WTC11 (cell line): ENCODE measurements at places on chromosomes 12 and 14.

DNA sequence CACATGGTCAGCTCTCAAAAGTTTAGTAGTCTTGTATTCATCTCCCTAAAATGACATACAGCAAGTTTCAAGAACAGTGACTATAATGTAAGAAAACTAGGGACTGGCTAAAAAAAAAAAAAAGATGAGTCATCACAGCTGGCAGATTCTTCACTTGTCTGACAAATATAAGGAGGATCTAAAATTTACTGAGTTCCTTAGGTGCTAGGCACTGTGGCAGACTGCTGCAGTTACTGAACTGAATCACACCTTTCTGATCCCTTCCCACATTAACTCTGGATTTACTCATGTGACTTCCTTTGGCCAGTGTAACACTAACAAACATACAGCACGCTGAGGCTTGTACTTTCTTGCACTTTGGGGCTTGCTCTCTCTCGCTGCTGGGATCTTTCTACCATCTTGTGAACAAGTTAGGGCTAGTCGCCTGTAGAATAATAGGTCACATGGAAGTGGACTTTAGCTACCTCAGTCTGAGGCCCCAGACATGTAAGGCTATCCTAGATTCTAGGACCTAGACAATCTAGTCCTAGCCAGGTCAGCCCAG lies 32.1 kb downstream of the BAZ1A start:
- no peak for DNase-seq

DNA sequence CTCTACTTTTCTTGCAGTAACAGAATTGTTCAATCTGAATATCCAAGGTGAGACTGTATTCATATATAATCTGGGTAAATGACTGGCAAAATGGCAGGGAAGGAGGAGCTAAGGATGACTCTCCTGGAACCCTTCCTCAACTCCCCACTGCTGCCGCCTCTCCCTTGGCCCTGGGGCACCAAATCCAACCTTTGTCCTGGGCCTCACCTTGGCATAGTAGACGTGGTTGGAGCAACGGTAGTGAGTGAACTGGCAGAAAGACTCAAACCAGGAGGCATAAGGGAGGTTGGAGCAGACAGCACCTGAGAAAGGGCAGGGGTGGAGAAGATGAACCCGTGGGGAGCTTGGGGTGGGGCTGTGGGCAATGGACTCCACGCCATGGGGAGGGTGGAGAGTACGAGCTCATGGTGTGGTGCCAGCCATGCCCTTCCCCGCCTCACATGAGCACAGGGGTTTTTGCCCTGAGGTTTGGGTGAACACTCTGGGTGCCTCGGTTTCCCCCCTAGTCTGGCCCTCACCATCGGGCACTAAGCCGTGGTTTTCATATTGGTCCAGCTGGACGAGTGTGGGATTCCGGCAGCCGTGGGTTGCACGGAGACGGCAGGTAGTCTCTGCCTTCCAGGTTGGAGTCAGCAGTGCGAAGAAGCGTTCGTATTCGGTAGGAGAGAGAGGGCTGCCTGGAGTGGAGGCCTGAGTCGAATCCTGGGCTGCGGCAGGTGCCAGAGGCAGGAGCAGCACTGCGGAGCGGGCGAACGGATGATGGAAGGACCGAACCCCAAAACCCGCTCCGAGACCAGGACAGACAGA lies 753 bp downstream of the ACRBP start:
- peak; percentile 33 for DNase-seq

DNA sequence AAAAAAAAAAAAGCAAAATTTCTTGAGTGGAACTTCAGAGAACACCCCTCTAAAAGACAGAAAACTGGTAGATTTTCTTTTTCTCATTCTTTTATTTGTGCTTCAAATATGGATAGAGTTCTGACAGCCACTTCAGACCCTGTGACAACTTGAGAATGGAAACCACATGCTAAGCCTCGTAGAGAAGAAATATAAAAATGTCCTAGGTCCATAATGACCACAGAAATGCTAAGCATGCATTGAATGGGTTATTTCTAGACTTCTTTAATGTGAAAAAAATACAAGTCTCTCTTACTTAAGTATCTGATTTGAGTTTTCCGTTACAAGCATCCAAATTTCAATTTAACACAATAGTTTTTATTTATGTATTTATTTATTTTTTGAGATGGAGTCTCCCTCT lies 28.3 kb upstream of the DIO2 start:
- no peak for DNase-seq

DNA sequence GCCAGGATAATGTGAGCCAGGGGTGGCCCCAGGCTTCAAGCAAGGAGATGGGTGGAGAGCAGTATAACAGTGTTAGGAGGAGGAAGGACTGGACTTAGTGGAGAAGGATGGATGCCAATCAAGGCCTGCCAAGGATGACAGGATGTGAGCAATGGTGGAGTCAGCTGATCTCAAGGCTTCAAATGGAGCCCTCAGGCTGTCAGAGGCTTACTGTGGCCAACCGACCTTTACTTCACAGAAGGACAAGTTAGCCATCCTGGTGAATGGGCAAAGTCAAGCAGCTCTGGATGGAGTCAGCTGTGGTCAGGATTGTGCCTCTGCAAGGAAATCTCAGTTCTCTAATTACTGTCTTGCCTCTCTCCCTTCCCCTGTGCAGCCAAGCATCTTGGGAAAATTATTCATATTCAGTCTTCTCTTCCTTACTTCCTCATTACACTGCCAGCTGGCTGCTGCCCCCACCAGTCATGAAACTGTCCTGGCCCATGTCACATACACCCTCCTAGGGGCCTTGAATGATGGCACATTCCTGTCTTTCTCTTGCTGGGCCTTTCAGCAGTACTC lies 7.6 kb upstream of the STAT6 start:
- DNase-seq = no peak

- no peak for DNase-seq
Observed at GRCh38 chr14:64478634-64479250, 13.4 kb downstream of the AKAP5 start.

DNA sequence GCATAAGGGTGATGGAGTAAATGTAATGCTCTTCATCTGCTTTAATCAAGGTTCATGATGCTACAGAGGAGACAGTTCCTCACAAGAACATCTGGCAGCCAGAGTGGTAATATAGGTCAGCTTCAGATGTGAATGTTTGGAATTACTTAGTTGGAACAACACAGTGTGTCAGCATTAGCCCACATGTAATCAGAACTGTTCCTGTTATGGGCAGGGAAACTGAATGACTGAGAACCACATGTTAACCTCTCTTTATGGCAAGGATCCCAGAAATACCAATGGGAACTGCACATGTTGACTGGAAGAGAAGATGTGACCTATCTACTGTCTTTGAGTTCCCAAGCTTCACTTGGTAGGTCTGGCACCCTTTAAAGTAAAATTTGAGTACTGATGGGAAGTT lies 390.1 kb upstream of the PDE3A start:
- DNase-seq = no peak
